ENCODE measurements at places on chromosomes 6 and 20.
A peak's percentile ranks its signal among the peaks of the same experiment; 100 is the strongest.

- no peak for DNase-seq
Observed at GRCh38 chr20:42714298-42715141, 475.2 kb downstream of the PTPRT start.

GRCh38 chr6:56297022-56297989, 49.9 kb upstream of the COL21A1 start:
- no peak for DNase-seq

DNA sequence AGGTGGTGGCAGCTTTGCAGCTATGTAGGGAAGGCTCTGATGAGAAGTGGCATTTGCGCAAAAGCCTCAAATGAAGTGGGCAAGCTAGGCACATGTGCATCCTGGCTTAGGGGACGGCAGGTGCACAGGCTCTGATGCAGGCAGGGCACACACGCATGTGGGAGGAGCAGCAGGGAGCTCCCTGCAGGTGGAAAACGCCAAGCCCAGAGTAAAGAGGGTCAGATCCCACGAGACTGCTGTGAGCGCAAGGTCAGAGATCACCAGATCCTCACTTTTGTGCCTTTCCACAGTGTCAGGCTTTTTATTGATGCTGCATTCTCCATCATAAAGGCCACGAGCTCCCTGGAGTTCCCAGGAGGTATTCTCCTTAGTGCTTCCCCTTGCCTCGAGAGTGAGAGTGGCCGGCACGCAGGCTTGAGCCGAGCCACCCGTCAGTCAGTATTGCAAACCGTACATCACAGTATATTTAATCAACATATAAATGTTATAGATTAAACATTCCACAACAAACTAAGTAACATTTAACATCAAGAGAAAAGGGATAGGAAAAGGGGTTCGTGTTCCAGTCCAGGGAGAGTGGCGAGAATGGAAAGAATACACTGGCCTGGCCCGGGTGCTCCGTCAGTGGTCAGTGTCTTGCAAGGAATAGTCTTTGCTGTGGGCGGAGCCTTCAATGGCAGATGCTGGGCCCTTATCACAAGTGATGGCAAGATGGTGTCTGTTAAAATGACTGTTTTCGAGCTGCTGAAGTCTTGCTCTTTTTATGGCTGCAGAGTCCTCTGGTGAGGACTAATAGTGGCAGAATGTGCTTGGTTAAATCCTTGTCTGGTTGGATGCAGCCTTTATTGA, 109.4 kb downstream of the SYNDIG1 start:
- DNase-seq, result no peak

GRCh38 chr20:62644044-62644795, 1.9 kb downstream of the SLCO4A1 start:
- no peak for DNase-seq

GRCh38 chr6:72552938-72553337, 68.9 kb upstream of the KCNQ5 start:
- DNase-seq, result no peak

GRCh38 chr6:34182751-34183531, 37.1 kb upstream of the GRM4 start:
- DNase-seq, result peak; percentile 30

DNA sequence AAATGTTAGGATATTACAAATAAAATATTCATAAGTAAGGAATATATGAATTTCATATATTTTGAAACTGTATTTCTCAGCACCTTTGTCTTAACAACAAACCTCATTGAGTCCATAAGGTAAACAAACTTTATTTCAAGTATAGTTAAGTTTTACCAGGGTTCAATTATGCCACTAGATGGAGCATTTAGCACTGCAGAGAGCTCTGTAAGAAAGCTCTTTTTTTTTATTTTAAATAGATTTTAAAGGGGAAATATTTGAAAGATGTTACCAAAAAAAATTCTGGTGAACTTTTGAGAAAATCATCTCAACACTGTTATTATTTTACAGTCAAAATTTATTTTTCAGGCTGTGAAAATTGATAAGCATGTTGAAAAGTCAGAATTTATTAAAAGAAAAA, 955.2 kb upstream of the EYS start:
- peak; percentile 45 for DNase-seq

- peak; percentile 34 for DNase-seq
Observed at GRCh38 chr6:136470044-136470443, 80.2 kb downstream of the MAP7 start.

- no peak for DNase-seq
Observed at GRCh38 chr20:25271486-25272222, 23.8 kb downstream of the PYGB start.

All from GM23338 (cell line).